GM12878 (cell line): ENCODE measurements at places on chromosomes 6 and 20. TPM values are rescaled to one million over a fixed set of nuclear protein-coding genes. Genes with fewer than 3 reads are reported as not detected.

DNA sequence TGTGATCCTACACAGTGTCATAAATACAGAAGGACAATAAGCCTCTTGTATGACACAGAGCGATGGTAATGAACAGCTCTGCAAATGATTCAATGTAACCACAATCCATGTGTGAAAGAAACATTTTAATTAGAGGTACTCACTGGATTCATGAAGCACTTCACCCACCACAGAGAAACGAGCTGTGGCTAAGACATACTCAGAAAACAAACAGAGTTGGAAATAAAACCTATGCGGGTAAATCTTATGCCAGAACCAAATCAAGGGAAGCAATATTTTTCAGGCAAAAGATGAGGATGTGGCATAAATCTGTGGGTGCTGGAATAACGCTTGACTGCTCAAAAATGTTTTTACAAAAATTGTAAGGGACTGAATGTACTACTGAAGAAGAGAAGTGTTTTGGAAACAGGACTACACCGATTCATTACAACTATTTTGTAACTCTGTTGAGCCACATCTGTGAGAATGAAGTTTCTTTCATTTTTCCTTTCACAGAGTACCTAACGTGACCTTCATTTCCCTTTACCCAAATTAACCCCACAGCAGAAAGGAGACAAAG, 112.1 kb downstream of the WDR27 start:
- no peak for DNase-seq

DNA sequence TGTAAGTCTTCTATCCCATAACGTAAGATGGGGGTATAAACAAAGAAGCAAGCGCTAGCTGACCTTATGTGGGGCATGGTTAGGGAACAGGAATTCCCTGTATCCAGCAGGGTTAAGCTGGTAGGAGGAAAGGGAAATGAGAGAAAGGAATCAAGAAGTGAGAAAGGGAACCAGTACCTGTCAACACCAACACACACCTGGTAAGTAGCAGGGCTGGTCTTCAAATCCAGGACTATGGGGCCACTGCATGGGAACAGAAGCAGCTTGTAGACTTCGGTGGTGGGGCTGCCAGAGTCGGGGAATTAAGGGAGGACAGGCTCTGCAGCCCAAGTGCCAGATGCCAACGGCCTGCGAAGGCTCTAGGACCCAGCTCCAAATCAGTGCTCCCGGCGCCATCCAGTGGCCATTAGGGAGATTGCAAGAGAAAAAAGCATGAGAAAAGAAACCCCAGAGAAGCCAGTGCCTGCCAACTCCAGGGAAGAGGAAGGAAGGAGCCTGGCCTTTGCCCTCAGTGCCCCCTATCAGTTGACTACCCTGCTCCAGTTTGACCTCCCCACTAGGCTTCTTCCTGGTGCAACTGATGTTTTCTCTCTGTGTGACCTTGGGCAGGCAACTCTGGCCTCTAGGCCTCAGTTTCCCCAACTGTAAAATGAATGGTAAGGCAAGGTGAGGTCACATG, 15.8 kb upstream of the RBPJL start:
- DNase-seq = no peak

GRCh38 chr6:150876598-150876997, 11.1 kb downstream of the MTHFD1L start:
- no peak for DNase-seq

Gene SLC17A3
- total RNA-seq = not detected in 2 replicates

GRCh38 chr20:42313704-42314103, 695.5 kb upstream of the CHD6 start:
- peak; percentile 5 for DNase-seq

Gene C20orf144
- 0.11 and 0.23 TPM in 2 replicates for total RNA-seq

GRCh38 chr20:4332121-4332860, 316.9 kb upstream of the RNF24 start:
- DNase-seq = no peak

Gene MRPS10
- total RNA-seq = 26.3 and 28.5 TPM in 2 replicates

DNA sequence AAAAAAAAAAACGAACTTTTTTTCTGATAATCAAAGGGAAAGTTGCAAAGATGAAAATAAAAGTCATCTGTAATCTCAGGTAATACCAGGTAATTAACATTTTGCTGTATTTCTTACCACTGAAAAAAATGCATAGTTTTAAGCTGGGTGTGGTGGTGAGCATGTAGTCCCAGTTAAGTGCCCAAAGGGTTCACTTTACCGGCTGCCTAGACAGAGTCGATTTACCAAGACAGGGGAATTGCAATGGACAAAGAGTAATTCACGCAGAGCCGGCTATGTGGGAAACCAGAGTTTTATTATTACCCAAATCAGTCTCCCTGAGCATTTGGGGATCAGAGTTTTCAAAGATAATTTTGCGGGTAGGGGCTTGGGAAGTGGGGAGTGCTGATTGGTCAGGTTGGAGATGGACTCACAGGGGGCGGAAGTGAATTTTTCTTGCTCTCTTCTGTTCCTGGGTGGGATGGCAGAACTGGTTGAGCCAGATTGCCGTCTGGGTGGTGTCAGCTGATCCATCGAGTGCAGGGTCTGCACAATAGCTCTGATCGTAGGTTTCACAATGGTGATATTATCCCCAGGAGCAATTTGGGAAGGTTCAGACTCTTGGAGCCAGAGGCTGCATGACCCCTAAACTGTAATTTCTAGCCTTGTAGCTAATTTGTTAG, 51.9 kb downstream of the RPF2 start:
- no peak for DNase-seq

GRCh38 chr6:13472976-13473767, 14.2 kb downstream of the GFOD1 start:
- no peak for DNase-seq

Gene C4B
- total RNA-seq = 3.1 and 5.6 TPM in 2 replicates

Gene SLC12A5
- total RNA-seq = 2.7 and 3.1 TPM in 2 replicates

- DNase-seq = no peak
Measured at GRCh38 chr20:54133434-54134427, 40.1 kb downstream of the CYP24A1 start.

DNA sequence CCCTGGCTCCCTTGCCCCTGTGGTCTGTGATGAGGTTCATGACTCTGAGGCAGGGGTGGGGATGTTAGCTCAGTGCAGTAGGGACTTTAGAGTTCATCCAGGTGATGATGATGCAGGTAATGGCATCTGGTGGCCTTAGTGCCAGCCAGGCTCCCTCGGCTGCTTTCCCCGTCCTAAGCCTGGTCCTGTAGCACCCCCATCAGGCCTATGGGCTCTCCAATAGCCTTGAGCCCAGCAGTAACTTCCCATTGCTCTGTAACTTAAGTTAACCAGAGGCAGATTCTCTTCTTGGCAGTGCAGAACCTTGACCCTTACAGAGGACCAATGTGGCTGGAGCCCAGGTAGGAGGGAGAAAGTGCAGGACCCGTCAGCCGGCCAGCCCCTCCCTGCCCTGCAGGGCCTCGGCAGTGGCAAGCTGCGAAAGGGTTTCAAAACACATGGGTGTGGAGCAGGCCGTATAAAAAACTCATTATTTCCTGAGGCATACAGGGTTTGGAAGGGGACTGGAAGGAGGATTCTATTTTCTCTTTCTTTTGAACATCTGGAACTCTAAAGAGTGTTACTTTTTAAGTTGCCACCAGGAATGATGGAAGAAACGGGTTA, 406.9 kb downstream of the CDH26 start:
- no peak for DNase-seq

DNA sequence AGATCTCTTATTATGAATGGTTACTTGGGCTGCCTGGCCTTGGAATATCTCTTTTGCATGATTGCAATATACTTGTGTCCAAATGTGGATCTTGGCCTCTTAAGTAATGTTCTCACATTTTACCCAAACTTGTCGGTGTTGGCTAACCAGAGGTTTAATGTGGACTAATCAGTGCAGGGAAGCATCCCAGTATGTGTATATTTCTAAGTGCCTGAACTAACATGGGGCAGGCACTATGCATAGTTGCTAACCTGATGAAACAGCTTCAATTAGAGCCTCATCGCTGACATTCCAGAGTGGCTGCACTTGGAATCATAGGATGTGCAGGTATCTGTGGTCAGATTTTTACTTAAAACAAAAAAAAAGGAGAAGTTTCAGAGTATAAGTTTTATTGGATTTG, 160.0 kb downstream of the PDE7B start:
- DNase-seq = no peak

DNA sequence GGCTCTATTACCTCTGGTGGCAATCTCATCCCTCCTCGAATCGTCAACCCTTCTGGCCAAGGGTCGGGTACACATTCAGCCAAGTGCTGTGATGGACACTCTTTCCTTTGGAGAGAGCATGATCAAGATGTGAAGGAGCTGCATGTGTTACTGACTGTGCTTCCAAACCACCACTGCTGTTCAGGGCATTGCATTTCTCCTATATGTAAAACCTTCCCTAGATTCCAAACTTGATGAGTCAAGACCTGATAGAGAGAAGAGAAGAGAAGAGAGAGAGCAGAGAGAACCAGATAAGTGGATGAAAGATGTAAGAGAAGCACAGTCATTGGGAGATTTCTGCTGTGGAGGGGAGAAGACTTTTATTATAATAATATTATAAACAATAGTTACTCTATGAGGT, 162.2 kb downstream of the KCNQ5 start:
- DNase-seq = no peak

DNA sequence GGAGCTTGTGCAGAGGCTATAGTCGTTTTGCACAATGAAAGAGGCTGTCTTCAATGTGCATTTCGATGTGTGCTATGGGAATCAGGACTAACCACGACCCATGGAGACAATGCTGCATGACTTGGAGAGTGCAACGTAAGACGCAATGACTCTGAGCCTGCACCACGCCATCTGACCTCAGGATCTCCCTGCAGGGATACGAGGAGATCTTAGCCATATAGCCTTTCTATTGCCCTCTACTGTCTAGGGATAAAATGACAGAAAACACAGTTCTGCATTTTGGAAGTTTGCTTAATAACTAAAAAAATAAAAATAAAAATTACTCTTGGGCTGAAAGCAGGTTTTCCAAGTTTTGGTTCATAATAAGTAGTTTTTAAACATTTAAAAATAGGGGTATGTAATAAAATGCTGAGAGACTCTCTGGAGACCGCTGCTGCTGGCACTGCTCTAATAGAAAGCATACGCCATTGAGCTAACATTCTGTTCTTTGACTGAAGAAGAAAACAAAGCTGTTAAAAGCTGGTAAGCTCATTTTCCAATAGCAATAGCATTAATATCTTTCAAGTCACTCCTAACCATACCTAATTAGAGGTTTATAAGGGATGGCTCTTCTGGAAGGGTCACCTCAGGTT, 87.2 kb downstream of the PDE7B start:
- DNase-seq = no peak

Gene GPR6
- total RNA-seq = not detected in 2 replicates

DNA sequence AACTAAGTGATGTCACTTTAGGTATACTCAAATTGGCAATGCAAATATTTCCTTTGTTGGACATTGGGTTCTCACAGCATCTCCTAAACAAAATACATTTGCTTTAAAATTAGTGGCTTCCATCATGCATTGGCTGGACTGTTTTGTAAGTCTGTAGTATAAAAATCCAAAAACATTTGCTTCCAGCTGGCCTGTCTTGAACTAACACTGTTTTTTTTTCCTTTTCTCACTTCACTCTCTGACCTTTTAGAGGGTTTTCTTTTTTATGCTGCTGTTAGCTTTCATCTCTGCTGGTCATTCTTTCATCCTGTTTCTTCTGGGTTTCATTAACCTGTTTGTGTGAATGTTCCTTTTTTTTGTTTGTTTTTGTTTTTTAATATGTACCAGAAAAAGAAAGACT, 121.7 kb upstream of the MLIP start:
- DNase-seq = no peak

DNA sequence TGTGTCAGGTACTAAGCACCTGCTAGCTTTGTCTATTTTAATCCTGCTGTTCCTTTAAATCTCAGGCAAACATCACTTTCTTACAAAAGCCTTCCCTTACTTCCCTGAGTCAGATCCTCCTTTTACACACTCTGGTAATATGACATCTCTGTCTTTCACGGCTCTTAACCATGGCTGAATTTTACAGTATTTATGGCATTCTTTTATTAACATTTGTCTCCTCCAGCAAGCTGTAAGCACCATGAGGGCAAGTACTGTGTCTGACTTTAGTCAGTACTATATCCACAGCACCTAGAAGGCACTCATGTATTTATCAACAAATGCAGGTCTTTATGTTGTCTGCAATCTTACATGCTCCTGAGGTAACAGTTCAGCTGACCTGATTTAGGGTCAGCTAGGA, 33.7 kb upstream of the HBS1L start:
- DNase-seq = no peak

- no peak for DNase-seq
Measured at GRCh38 chr6:146878952-146879340, 280.2 kb downstream of the ADGB start.

DNA sequence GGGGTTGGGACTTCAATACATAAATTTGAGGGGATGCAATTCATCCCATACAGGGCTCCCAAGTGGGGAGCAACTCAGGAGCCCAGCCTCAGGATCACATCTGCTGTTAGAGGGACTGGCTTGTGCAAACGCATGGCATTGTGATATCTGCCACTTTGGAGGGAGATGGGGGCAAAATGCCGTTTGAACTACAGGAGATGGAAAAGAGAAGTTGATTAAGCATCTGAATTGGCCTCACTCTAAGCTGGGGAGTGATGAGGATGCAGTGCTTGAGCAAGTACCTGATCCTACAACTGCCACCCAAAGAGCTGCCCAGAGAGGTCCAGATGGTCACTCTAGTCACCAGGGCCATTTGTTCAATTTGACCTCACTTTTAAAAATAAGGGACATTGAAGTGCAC, 2.0 kb downstream of the LY86 start:
- DNase-seq = no peak
